Tibial nerve (tissue), 4 donors: ENCODE measurements at places on chromosomes 16 and 17.

- no peak for DNase-seq
Observed at GRCh38 chr16:70804734-70805169, 3.8 kb upstream of the VAC14 start.

DNA sequence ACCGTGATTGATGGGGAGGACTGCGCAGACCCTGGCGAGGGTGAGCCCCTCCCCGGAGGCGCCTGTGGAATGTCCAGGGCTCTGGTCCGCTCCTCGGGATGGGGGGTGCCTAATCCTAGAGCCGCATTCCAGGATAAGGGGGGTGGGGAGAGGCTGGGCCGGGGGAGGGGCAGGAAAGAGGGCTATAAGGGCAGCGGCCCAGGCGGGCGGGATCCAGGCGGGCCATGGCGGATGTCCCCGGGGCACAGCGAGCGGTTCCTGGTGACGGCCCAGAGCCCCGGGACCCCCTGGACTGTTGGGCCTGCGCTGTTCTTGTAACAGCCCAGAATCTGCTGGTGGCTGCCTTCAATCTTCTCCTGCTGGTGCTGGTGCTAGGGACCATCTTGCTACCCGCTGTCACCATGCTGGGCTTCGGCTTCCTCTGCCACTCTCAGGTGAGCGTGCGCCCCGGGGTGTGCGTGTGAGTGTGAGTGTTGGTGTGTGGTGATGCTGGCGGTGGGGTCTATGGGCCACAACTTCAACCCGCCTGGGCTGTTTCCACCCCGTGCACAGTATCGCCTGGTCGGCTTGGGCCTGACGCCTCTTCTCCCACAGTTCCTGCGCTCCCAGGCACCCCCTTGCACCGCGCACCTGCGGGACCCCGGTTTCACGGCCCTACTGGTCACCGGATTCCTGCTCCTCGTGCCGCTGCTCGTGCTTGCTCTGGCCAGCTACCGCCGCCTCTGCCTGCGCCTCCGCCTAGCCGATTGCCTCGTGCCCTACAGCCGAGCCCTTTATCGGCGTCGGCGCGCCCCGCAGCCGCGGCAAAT lies at the start of gene TMEM88:
Gene TMEM88, plus strand, starts transcription at position 216 of the 809 bp plus-strand sequence. Its CDS starts 9 bp downstream, at position 225.
- no peak for DNase-seq

GRCh38 chr17:51352798-51353197 lies 92.5 kb downstream of the UTP18 start:
- DNase-seq, result no peak

DNA sequence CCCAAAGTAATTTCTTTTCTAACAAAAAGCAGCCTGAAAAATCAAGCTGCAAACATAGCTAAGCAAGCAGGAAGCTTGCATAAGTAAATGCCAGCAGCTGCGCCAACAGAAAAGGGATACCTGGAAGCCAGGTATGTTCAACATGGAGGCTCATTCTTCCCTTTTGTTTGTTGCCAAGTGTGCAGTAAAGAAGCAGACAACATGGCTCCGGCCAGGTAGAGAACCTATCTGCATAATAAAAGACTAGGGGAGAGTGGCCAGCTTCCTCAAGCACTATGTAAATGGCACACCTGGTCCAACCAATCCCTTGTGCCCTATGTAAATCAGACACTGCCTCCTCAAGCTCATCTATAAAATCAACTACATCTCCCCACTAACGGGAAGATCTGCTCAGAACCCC lies 1407.0 kb downstream of the CDH11 start:
- no peak for DNase-seq

DNA sequence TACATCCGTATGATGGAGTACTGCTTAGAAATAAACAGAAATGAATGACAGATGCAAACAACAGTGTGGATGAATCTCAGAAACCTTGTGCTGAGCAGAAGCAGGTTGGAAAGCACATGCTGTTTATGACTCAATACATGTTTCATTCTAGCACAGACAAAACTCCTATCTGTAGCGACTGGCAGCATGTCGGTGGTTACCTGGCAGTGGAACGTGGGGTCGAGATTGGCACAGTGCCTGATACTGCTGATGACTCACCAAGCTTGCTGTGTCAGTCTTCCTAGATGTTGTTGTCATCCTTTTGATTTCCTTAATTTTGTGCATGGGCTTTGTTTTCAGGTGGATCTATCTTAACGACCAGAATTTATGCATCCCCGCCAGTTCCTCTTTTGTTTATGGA lies 62.1 kb downstream of the GAN start:
- DNase-seq, result no peak
